Activated CD4-positive, alpha-beta memory T cell treated with anti-CD3 and anti-CD28 coated beads for 36 hours (primary cell): ENCODE measurements at places on chromosomes 7 and 10. TPM values are rescaled to one million over a fixed set of nuclear protein-coding genes. Genes with fewer than 3 reads are reported as not detected.

NME8 gene
- not detected for total RNA-seq

PALD1 gene
- total RNA-seq: 0.48 TPM

NODAL gene
- total RNA-seq: not detected

TMEM270 gene
- not detected for total RNA-seq

LIPJ gene
- not detected for total RNA-seq

LIPM gene
- not detected for total RNA-seq

PKD1L1 gene
- 0.17 TPM for total RNA-seq

LIPK gene
- not detected for total RNA-seq

MAT1A gene
- total RNA-seq: not detected

SYT15 gene
- 0.71 TPM for total RNA-seq

CFAP46 gene
- total RNA-seq: not detected

OR6V1 gene
- not detected for total RNA-seq

CYP2W1 gene
- not detected for total RNA-seq

- peaks cover 25% of the 10 kb centered on the region for H3K27me3 ChIP-seq
- peaks cover 3% of the 10 kb centered on the region for H3K4me1 ChIP-seq
- H3K27ac ChIP-seq: no peak overlapping the region
- DNase-seq: no peak
- no peak overlapping the region for H3K4me3 ChIP-seq
Measured at GRCh38 chr7:121873289-121874194, 581 bp downstream of the PTPRZ1 start.

GRCh38 chr7:102155821-102156441 is 130.7 kb upstream of the SH2B2 start:
- H3K4me3 ChIP-seq: no peak overlapping the region
- no peaks in the 10 kb centered on the region for H3K27me3 ChIP-seq

GRCh38 chr10:37379991-37380390 is 254.6 kb downstream of the ANKRD30A start:
- H3K27me3 ChIP-seq: no peaks in the 10 kb centered on the region
- H3K4me1 ChIP-seq: no peaks in the 10 kb centered on the region
- no peak for DNase-seq
- no peaks in the 10 kb centered on the region for H3K36me3 ChIP-seq
- H3K4me3 ChIP-seq: no peak overlapping the region

GRCh38 chr10:16119445-16119844 is 259.1 kb upstream of the MINDY3 start:
- H3K27ac ChIP-seq: no peak overlapping the region
- DNase-seq: no peak
- H3K36me3 ChIP-seq: no peaks in the 10 kb centered on the region
- no peaks in the 10 kb centered on the region for H3K27me3 ChIP-seq

DNA sequence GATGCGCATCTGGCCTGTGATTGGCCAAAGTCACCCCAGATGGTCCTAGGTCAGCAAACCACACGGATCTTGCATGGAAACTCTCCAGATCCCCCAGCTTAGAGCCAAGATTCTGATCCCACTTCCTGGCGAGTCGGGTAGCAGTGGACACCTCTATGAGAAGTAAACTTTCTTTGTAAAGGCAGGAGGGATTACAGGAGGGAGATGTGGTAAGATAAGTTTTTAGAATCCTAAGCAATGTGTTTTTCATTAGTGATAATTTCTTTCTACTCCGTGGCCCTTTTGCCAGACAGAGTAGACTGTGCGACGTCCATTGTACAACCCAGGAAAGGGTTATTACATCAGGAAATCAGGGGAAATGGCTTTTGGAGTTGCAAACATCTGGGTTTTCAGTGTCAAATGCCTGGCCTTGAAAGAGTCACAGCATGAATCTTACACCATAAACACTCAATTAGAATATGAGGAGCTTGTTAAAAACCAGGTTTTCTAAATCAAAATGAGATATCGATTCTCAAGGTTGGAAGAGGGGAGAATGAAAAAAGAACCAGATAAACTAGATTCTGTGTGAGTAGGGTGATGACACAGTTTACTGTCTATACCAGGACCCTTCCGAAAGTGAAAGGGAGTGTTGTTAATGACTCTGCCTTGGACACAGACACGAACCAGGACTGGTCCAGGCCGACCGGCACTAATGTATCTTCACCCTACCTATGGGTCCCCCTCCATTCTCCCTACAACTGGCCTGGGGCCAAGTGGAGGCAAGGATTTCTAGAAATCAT is 61.9 kb upstream of the WAC start:
- H3K27me3 ChIP-seq: peaks cover 2% of the 10 kb centered on the region
- DNase-seq: no peak
- no peak overlapping the region for H3K4me3 ChIP-seq
- no peak overlapping the region for H3K27ac ChIP-seq

DNA sequence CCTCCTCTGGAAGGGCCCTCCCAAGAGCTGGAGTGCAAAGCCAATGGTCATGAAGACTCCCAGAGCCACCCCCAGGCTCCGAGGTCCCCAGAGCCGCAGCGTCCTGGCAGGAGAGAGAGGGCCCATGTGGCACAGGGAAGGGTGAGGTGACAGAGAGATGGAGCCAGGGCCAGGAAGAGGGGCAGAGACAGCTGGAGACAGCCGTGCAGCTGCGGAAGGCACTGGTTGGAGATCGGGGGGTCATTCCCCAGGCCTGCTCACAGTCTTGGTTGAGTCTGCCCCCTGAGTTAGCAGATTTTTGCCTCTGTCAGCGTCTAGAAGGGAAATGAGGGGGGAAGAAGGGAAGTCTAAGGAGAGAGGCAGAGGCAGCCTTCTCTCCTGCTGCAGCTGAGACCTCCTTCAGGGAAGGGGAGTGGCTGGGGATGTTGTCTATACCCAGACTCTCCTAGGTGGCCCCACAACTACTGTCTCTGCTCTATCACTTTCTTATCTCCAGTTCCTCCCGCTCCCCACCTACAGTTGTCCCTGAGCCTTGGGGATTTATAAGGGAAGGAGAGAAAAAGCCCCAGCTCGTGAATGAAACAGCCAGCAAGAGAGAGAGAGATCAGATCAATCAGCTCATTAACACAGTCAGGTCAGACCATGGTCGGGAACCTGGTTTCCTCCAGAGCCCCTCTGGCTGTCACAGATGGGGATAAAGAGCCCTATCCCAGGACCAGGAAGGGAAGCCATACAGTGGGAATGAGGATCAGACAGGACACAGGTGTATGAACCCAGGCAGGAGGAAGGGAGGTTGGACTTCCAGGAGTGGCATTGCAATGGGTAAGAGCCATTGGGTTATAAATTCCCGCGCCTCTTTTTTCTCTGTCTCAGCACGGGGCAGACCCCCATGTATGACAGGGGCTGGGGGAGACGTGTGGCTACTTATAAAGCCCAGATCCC is 1.2 kb downstream of the GAL3ST4 start:
- peaks cover 2% of the 10 kb centered on the region for H3K27me3 ChIP-seq
- H3K36me3 ChIP-seq: no peaks in the 10 kb centered on the region
- H3K27ac ChIP-seq: peak overlapping the region; percentile 47
- peaks cover 77% of the 10 kb centered on the region for H3K4me1 ChIP-seq
- no peak for DNase-seq
- H3K4me3 ChIP-seq: peak overlapping the region; percentile 72

GRCh38 chr7:139798221-139798620 is 20.4 kb upstream of the HIPK2 start:
- no peaks in the 10 kb centered on the region for H3K27me3 ChIP-seq
- no peak overlapping the region for H3K4me3 ChIP-seq
- H3K27ac ChIP-seq: no peak overlapping the region
- peak; percentile 35 for DNase-seq
- peaks cover 3% of the 10 kb centered on the region for H3K36me3 ChIP-seq
- H3K4me1 ChIP-seq: peaks cover 13% of the 10 kb centered on the region

DNA sequence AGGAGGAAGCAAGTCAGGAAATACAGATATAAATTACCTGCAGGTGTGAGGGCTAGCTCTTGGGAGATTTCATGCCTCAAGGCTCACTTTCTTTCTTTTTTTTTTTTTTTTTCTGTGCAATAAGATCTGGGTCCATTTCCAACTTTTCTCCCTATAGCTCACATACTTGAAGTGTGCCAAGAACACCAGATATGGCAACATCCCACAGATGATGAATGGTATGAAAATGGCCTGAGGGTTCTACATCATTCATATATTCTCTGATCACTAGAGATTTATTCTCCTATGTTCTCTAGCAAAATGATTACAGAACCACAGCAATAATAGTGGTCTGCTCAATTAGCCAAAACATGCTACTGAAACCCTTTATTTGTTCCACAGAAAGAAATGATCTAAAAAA is 117.2 kb downstream of the LRRTM3 start:
- no peak overlapping the region for H3K27ac ChIP-seq
- no peak overlapping the region for H3K4me3 ChIP-seq
- no peaks in the 10 kb centered on the region for H3K36me3 ChIP-seq

GRCh38 chr10:86706401-86706841 is 38.1 kb downstream of the LDB3 start:
- no peaks in the 10 kb centered on the region for H3K27me3 ChIP-seq
- H3K36me3 ChIP-seq: no peaks in the 10 kb centered on the region
- H3K27ac ChIP-seq: no peak overlapping the region

GRCh38 chr10:73875139-73875475 is 752 bp upstream of the CAMK2G start:
- DNase-seq: peak; percentile 47
- H3K36me3 ChIP-seq: peaks cover 3% of the 10 kb centered on the region
- H3K4me3 ChIP-seq: peak overlapping the region; percentile 78

- no peaks in the 10 kb centered on the region for H3K27me3 ChIP-seq
- H3K4me3 ChIP-seq: peak overlapping the region; percentile 100
- H3K27ac ChIP-seq: peak overlapping the region; percentile 98
- peaks cover 6% of the 10 kb centered on the region for H3K36me3 ChIP-seq
- H3K4me1 ChIP-seq: peaks cover 34% of the 10 kb centered on the region
Measured at GRCh38 chr10:12041766-12042408, 722 bp downstream of the UPF2 start.

- no peak overlapping the region for H3K4me3 ChIP-seq
- H3K27ac ChIP-seq: no peak overlapping the region
- H3K36me3 ChIP-seq: peaks cover 3% of the 10 kb centered on the region
- no peaks in the 10 kb centered on the region for H3K4me1 ChIP-seq
- no peaks in the 10 kb centered on the region for H3K27me3 ChIP-seq
Measured at GRCh38 chr7:24665564-24666294, 91.5 kb downstream of the GSDME start.

DNA sequence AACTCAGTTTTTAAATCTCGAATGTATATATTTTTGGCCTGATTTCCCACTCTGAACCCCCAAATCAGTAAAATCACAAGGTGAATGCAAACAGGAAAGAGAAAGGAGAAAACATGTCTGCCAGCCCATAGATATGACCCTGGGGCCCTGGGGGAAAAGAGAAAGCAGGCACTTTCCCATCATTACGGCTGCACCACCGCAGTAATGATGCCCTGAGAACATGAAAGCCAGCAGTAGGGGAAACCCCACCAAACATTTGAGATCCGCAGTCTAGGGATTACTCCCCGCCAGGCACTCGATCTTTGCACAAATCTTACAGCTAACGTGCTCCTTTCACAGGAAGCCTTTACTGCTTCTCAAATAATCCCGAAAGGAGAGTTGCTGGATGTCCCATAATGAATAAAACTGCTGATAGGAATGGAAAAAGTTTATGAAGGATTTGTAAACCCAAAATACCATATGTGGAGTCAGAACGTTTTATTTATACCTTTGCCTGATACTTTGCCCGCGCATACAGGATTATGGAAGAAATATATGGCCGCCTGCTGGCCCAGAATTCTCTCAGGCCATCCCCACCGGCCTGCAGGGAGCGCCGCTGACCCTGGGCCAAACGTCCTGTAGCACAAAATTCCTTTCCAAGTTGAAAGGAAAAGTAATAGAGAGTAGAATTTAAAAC is 180.0 kb upstream of the INHBA start:
- H3K4me3 ChIP-seq: no peak overlapping the region
- peaks cover 38% of the 10 kb centered on the region for H3K4me1 ChIP-seq
- DNase-seq: peak; percentile 62
- H3K36me3 ChIP-seq: peaks cover 22% of the 10 kb centered on the region

DNA sequence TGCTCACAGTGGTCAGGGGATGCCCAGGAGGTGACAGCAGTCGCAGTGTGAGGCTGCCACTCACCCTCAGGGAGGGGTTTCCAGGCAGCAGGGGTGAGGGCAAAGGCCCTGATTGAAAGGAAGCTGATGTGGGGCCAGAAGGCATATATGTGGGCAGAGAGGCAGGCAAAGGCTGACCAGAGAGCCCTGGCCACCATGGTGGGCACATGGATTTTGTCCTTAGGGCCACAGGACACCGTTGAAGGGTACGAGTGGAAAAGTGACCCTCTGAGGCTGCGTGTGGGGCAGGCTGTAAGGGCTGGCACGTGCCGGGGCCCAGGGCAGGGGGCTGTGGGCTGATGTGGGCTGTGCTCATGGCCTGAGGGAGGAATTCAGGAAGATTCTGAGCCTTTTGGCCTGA is 57.5 kb upstream of the ZNF32 start:
- no peak overlapping the region for H3K4me3 ChIP-seq
- DNase-seq: no peak
- no peaks in the 10 kb centered on the region for H3K4me1 ChIP-seq
- no peak overlapping the region for H3K27ac ChIP-seq
- no peaks in the 10 kb centered on the region for H3K27me3 ChIP-seq
- H3K36me3 ChIP-seq: no peaks in the 10 kb centered on the region

DNA sequence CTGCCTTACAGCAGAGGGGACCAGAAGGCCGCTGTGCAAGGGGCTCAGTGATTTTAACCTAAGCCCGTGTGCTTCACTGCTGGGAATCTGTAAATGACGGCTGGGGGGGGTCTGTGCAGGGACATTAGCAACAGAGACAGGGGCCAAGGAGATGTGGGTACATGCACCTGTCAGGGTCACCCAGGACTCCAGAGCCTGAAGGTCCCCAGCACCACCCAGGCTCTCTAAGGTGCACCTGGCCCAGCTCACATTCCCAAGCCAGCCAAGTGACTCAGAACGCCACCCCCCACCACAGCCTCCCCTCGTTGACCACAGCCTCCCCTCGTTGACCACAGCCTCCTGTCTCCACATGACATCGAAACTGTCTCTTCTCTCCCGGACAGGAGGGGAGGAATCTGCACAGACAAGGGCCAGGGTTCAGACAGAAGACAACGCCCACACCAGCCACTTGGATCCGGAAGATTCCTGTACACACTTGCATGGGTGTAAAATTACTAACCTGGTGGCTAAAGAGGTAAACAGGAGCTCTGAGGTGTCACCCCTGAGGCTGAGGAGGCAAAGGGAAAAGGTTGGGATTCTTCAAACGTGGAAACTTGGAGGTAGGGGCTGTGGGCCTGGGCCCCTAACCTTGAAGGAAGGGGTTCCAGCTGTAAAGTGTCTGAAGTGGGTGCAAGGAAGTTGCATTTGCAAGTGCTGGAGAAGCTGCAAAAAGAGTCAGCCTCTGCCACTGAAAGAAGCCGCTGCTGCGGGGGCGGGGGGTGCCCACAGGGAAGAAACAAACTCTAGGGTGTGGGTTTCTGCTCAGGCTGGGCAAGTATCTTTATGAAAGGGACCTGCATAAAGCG is 27.0 kb downstream of the CALML3 start:
- H3K27ac ChIP-seq: peak overlapping the region; percentile 46
- H3K4me1 ChIP-seq: peaks cover 27% of the 10 kb centered on the region
- DNase-seq: peak; percentile 87

- H3K27me3 ChIP-seq: no peaks in the 10 kb centered on the region
- no peak overlapping the region for H3K4me3 ChIP-seq
- H3K36me3 ChIP-seq: peaks cover 52% of the 10 kb centered on the region
Measured at GRCh38 chr7:5333121-5334045, 50.6 kb downstream of the SLC29A4 start.
